ENCODE measurements at places on chromosomes 11 and 22.

GRCh38 chr11:118265954-118266353 is 1.9 kb upstream of the MPZL2 start:
- DNase-seq: no peak

DNA sequence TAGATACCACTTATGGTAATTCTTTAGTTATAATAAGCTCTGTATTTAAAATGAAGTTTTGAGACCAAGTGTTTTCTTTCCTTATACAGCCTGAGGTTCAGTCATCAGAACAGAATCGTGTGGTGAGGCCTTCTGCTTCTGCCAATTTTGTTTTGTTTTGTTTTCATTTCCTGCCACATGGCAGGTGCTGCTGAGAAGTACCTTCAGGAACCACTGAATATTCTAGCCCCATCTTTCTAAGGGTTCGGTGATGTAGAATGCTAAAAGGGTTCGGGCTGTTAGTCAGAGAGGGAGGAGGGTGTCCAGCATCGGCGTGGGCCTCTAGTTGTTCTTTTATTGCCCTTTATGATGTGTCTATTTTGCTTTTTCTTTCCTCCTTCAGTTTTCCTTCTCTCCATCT is 25.8 kb downstream of the TNRC6B start:
- no peak for DNase-seq

GRCh38 chr11:116445108-116446047 is 327.4 kb downstream of the BUD13 start:
- DNase-seq: peak; percentile 61

- DNase-seq: no peak
These were observed 71.7 kb downstream of the DEPDC5 start for GRCh38 chr22:31825513-31825912.

GRCh38 chr11:28799316-28799715 is 691.1 kb downstream of the METTL15 start:
- no peak for DNase-seq

GRCh38 chr11:133516845-133517244 is 15.5 kb downstream of the OPCML start:
- no peak for DNase-seq

- peak; percentile 41 for DNase-seq
These were observed 68.5 kb downstream of the PIWIL3 start for GRCh38 chr22:24706054-24706453.

GRCh38 chr11:31817054-31817620 is 6.0 kb upstream of the PAX6 start:
- DNase-seq: peak; percentile 86

GRCh38 chr22:17774206-17774925 is at the start of gene BID:
Gene BID (minus strand): TSS chr22:17774469. CDS start chr22:17750116, 24,353 bp downstream.
- peak; percentile 66 for DNase-seq

- no peak for DNase-seq
These were observed 199.5 kb downstream of the TTC28 start for GRCh38 chr22:28480000-28480715.

DNA sequence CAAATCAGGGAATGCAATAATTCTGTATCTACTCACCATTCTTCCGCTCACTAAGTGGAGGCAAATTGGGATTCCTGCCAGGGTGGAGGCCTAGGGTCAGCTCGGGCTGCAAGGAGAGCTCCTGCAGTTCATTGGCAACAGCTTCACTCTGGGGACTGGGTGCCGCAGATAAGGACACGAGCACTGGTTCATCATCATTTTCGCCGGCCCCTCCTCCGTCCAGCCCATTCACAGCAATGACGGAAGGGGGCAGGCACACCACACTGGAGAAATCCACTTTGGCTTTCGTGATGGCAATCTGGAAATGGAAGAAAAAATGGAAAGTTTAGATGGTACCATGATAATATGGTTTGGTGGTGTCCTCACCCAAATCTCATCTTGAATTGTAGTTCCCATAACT is 84.4 kb downstream of the MRTFA start:
- no peak for DNase-seq

DNA sequence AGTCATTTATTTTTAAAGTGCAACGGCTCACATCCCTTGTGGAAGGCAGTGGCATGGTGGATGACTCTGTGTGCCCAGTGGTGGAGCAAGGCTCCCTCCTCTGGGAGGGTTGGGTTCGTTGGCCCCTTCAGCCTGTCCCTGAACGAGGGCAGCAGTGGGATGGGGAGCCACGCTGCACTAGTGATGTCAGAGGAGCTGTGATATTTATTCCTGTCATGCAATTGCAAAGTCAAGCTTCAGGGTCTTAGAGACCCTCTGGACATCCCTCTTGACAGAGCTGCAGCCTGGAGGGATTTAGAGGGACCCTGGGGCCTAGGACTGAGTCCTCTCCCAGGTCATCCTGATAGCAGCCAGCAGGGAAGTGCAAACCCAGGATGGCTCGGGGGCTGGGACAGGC is 78.2 kb upstream of the NARS2 start:
- no peak for DNase-seq

GRCh38 chr22:46561435-46561905 is 24.1 kb upstream of the CELSR1 start:
- peak; percentile 57 for DNase-seq

DNA sequence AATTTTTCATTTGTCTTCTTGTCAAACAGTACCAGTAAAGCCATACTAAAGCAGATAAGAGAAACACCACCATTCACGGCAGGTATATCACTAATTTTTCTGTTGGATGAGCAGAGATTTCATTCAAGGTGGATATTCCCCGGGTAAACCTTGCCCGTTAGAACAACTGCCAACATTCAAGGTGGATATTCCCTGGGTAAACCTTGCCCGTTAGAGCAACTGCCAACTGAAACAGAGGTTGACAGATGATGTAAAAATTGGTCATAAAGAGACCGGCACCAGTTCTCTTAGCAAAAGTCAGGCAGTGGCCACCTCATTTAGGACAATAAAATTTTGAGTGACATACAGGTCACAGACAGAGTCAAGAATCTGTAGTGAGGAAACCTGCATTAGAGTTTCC is 423.4 kb upstream of the SYN3 start:
- DNase-seq: no peak

- no peak for DNase-seq
These were observed 22.3 kb upstream of the KCNJ11 start for GRCh38 chr11:17410606-17411379.

GRCh38 chr11:267491-267994 is 10.7 kb upstream of the NLRP6 start:
- no peak for DNase-seq

GRCh38 chr22:20315337-20316216 is 4.3 kb downstream of the DGCR6L start:
- peak; percentile 1 for DNase-seq

DNA sequence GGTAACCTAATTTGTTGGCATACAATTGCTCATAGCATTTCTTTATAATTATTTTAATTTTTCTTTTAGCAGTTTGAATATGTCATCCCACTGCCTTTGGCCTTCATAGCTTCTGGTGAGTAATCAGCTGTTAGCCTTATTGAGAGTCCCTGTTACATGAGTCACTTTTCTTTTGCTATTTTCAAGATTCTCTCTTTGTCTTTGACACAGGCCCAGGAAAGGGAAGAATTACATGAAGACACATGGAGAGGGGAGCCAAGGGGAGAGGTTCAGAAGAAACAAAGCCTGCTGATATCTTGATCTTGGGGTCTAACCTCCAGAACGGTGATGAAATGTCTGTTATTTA is 418.2 kb downstream of the METTL15 start:
- DNase-seq: no peak

DNA sequence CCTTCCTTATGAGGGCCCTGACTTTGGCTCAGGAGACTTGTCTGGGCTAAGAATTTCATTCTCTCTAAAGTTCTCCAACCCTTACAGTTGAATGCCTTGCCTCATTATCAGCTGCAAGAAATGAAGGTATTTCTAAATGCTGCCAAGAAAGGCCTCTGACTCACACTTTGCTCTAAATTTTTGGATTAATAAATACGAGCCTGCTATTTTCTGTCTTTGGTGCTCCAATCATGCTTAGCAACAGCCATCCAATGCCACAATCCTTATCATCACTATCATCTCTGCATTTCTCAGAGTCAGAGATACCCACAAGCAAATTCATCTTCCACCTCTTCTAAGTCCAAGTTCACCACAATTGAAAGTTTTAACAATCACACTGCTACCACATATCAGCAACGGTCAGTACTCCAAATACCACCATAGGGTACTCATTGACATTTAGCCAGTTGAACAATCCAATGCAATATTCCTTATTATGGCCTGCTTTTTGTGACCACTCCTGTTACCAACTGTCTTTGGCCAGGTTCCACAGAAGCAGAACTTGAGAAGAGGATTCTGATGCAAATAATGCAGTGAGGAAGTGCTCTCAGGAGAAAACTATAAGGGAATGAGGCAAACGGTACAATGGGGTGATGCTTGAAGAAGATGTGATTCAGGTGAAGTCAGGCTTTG is 5.7 kb downstream of the PATE2 start:
- no peak for DNase-seq

DNA sequence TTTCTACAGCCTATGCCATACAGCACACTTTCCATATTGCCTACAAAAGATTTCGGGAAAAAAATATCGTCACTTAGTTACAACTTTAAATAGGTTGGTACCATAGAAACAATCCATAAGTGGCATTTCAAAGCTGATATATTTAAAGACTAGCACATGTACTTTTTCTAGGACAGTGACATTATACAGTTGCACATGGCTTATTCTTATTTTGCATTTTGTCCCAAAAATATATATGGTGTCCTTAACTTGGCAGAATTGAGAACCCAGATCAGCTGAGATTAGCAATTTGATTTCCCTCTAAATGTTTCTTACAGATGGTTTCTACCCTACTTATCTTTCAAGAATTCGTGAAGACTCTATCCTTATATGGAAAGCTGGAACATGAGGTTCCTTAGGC is 3.7 kb upstream of the TFIP11 start:
- DNase-seq: no peak

- DNase-seq: no peak
These were observed 178.2 kb downstream of the IGLL1 start for GRCh38 chr22:23401910-23402274.

DNA sequence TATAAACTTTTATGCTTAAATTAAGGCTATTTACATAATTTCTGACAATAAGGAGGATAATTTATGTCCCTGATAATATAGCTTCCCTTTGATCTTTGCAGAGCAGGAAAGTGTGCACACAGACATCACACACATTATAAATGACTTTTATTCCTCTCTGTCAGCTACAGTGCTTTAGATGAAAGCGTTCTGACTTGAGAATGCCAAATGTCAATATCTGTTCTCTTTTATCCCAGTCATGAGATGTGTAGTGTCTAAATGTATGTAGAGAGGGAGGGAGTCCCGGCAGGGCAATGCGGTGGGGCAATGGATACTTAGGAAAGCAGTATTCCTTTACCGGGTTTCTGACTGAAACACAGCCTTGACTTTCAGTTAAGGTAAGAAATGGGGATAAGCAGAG is 225.4 kb upstream of the CHORDC1 start:
- no peak for DNase-seq

DNA sequence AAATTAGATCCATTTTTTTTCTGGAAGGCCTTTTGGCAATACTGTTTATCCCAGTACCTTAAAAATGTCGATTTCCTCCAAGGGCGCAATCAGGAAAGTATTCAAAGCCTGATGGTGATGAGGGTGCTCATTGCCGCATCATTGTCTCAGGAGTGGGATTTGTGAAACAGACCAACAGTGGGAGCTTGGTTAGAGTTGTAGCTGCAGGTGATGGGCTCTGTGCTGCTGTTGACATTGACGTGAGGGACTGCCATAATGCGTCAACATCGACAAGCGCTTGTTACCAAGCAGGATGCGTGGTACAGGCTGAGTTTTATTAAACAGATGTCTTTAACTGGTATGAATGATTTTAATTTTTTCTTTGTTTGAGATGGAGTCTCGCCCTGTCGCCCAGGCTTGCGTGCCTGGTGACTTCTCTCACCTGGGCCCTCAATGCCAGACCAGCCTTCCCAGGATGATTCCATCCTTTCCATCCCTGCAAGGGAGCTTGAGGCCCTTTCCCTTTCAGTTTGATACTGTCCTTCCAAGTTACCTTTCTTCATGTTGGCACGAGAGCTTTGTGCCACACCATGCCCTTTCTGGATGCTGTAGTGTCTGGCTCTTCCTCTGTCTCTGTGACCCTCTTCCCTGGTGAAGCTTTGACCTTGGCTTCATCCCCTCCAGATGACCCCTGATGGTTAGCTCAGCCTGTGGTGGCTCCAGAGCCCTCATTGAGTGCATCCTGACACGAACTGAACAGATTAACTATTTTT is 10.6 kb downstream of the MED15 start:
- DNase-seq: no peak

DNA sequence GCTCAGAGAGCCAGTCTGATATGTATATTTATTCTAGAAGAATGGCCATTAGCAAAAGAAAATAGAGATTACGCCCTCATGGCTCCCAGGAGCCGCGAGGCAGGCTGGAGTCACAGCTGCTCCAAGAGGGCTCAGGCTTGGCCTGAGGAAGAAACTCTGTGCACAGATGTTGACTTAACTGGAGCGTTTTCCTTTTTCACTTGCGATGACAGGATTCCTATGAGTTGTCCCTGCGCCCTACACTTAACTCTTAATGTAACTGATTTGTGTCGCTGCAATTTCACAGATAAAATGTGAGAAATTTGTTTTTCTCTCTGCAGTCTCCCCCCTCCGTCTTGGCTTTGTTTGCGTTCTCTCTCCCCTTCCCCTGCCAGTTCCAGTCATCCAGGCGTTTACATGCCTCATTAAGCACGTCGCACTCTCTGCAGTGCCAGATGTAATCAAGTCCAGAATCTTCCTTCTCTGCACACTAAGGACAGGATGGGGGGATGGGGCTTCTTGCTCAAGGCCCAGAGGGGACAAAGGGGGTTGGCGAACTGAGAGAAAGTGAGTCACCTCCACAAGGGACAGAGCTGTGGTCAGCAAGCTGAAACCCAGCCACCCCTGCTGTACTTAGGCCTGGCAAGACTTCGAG is 1060.1 kb downstream of the NTM start:
- peak; percentile 48 for DNase-seq

GRCh38 chr22:38069372-38070249 is 12.4 kb downstream of the PICK1 start:
- DNase-seq: peak; percentile 73

DNA sequence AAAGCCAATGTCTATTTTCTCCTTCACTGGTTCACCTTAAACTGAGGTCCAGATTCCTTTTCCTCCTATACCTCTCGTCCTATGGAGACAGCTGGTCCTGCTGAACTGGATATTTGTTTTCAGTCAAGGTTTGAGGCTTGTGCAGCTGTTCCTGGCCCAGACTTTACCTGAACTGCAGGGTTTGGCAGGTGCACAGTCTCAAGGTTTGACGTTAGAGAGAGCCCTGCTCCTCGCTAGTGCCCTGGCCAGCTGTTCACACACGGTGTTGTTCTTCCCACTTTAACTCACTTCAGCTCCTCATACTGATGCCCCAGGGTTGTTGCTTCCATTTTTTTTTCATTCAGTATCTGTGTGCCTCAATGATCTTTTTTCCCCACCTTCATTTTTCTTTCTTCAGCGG is 74.0 kb upstream of the TTC12 start:
- no peak for DNase-seq

DNA sequence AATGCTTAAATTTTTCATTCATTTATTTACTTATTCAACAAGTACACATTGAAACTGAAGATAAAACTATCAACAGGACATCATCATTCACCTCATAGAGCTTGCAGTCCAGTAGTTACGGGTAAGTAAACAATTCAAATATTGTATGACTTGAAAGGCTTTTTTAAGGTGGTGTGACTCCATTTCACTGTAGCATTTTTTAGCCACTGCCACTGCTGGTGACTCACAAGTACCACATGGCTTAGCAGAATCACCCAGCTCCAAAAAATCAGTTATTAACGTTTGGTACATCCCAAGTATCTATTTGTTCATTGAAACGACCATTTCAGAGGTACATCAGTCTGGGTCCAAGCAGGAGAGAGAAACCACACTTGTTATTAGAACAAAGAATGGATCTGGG is 427.9 kb upstream of the DDI1 start:
- no peak for DNase-seq

Data from neural progenitor cell (in vitro differentiated cells).